ENCODE measurements at places on chromosomes 2 and 18.

DNA sequence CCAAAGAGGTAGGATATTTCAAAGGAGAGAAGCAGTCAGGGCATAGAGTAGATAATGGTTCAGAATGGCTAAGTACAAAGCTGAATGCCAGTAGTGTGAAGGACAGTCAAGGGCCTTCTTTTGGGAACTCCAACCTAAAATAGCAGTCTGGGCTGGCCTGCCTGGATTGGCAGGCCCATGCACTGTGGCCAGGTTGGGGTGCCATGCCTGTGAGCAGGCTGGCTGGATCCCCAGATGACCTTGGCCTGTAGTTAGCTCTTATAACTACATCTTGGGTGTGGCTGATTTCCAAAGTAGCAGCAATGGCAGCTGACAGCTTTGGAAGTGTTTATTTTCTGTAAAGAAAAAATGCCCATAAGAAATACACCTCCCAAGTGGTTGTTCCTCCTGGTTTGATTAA, 51.5 kb upstream of the ITGB6 start:
- DNase-seq, result no peak

DNA sequence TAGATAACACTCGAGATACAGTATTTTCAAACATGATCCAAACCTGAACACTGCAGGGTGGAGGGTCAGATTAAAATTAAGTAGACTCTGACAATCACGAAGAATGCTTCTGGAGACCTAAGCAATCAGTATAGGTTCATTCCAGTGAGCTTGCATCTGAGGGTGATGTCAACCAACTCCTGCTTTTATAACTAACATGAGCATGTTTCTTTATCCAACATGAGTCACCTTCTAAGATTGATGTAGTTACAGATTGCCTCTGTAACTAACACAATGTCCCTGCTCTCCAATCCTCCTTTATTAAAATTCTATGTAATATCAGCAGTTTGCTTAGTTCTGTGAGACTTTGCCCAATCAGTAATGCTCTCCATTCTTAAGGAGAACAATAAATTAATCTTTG, 225.7 kb downstream of the ARL6IP6 start:
- no peak for DNase-seq

DNA sequence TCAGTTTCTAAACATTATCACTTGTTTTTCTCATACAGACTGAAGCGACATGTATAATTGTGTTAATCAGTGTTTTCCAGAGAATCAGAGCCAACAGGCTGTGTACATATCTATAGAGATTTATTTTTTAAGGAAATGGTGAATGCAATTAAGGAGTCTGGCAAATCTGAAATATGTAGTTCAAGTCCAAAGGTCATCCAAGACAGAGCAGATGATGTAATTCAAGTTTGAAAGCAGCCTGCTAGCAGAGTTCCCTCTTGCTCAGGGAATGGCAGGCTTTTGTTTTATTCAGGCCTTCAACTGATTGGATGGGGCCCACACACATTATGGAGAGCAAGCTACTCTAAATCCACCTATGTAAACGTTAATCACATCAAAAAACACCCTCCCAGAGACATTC, 282.6 kb downstream of the CBLN2 start:
- no peak for DNase-seq

GRCh38 chr2:188601927-188602326, 310.3 kb downstream of the GULP1 start:
- no peak for DNase-seq

- DNase-seq, result no peak
These were observed 76.0 kb upstream of the SESTD1 start for GRCh38 chr2:179340678-179341077.

DNA sequence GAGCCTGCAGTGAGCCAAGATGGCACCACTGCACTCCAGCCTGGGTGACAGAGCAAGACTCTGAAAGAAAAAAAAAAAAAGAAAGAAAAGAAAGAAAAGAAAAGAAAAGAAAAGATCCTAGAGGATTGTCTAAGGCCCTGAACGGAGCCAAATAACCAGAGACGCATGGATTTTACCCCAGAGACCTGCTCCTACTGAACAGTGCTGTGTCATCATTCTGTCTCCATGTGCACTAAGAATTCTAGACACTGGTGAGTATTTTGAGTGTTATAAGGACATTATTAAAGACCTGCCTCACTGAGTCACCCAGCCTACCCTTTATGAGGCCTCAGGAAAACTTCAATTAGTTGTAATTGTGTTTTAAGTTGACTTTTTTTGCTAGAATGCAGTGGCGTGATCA, 61.9 kb upstream of the RIOK3 start:
- no peak for DNase-seq

- DNase-seq, result no peak
These were observed 53.5 kb upstream of the RMDN2 start for GRCh38 chr2:37871456-37872191.

DNA sequence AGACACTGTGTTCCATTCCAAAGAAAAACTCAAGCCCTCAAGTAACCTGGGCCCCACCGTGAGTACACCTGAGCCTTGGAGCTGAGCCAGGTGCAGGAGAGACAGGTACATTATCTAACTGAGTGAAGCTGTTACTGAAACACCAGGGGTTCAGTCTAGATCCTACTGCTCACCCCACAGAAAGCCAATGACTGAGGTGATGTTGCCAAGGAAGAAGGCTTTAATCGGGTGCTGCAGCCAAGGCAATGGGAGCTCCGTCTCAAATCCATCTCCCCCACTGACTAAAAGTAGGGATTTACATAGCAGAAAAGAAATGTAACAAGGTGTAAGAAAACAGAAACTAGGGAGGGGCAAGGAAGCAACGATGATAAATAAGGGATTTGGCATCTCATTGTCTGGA, 15.2 kb upstream of the SLC14A1 start:
- DNase-seq, result no peak

DNA sequence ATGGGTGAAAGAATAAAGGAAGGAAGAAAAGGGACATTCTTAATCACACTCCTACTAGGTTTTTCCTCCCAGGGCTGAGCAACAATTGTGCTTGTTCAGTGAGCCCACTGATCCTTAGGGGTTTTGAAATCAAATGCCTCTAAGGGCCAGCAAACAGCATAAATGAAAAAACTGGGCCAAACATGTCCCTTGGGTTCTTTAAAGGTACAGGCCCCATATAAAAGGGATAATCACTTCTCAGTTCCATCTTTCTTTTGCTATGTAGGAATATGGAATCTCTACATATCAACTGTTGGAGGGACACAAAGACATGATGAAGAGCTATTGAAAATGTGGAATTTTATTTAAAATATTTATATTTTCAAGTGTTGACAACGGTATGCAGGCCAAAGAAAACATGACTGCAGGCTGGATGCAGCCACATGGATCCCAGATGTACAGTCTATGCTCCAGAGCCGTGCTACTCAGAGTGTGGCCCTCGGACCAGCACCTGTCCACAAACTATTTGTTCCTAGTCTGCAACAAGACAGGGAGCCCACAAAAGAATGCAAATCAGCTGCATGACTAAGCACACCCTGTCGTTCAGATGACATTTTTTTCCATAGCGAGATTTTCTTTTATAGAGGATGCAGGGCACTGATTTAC, 110.0 kb downstream of the CDH20 start:
- no peak for DNase-seq

DNA sequence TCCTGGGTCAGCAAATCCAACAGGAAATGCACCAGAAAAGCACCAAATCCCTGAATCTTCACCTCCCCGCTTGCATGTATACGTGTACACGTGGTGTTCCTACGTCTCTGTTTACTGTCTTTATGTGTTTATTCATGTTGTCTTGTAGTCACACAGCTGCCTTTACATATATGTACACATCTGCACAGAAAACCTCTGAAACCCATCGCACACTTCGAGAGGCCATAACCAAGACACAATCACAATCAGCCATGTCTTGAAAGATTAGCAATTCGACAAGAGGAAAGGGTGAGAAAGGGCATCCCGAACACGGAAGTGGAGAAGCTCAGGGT, 98.1 kb downstream of the PLB1 start:
- no peak for DNase-seq

- no peak for DNase-seq
These were observed 65.6 kb downstream of the TLK1 start for GRCh38 chr2:171095014-171095582.

GRCh38 chr2:109260116-109260855, 131.3 kb downstream of the SH3RF3 start:
- DNase-seq, result no peak

- DNase-seq, result no peak
These were observed 76.0 kb upstream of the EPC2 start for GRCh38 chr2:148568597-148568996.

DNA sequence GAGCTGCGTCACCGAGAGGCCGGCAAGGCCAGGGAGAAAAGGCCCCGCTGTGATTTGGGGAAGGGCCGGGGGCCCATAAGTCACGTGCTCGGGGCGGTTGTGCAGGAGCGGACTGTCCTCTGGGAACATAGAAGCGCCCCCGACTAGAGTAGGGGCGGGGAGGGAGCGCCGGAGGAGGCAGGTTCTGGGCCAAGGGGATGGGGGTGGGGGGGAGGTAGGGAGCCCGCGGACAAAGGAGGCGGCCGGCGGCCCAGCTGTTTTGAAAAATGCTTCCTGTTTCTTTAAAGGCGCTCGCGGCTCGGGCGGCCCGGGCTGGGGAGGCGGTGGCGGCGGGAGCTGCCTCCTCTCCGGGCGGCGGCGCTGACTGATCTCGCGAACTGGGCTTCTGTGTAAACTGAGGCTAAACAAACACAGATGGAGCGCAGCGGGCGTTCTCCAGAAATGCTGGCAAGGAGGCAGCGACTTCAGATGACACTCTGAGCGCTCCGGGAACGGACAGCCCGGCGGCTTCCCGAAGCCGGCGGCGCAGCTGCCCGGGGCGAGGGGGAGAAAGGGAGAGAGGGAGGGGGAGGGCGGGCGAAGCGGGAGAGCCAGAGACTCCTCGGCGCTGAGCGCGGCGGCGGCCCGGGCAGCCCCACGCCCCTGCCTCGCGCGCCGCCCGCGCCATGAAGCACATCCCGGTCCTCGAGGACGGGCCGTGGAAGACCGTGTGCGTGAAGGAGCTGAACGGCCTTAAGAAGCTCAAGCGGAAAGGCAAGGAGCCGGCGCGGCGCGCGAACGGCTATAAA, at the start of gene ATOH8:
TSS of gene ATOH8 (plus strand) at position 467 of the 788 bp plus-strand sequence. CDS start at position 666, 199 bp downstream.
- peak; percentile 49 for DNase-seq

GRCh38 chr2:167712275-167712674, 535.1 kb downstream of the STK39 start:
- no peak for DNase-seq

GRCh38 chr18:48620071-48620470, 81.2 kb downstream of the CTIF start:
- no peak for DNase-seq

DNA sequence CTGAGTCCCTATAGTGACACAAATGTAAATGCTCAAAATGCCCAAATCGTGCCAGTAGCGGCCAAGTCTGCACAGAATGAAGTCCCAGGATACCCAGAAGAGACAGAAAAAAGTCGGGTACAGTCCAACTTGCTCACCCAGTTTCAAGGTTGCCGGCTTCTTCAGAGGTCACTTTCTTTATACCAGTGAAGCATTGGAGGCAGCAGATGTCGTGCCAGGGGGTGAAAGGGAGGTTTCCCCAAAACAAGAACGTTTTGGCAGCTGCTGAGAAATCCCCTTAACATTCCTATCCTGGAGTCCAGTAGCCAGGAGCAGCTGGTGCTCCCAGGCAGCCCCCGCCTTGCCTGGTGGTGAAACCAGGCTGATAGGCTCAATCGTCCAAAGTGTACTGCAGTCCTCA, 58.1 kb upstream of the MCFD2 start:
- DNase-seq, result no peak
